ENCODE measurements at places on chromosomes 12 and 14. TPM values are rescaled to one million over a fixed set of nuclear protein-coding genes. Genes with fewer than 3 reads are reported as not detected.
A peak's percentile ranks its signal among the peaks of the same experiment; 100 is the strongest.

- H3K27ac ChIP-seq, result no peak overlapping the region
- H3K36me3 ChIP-seq, result no peaks in the 10 kb centered on the region
- no peak for DNase-seq
These were observed 31.8 kb downstream of the SLC35F4 start for GRCh38 chr14:57834001-57834598.

DNA sequence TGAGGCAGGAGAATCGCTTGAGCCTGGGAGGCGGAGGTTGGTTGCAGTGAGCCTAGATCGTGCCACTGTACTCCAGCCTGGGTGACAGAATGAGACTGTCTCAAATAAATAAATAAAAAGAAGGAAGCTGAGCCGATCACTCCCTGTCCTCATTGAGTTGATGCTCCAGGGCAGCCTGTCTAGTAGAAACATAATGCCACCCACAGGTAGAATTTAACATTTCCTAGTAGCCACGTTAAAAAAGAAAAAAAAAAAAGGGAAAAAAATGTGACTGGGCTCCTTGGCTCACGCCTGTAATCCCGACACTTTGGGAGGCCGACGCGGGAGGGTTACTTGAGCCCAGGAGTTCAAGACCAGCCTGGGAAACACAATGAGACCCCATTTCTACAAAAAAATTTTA is 135.7 kb downstream of the SCARB1 start:
- peak overlapping the region; percentile 80 for H3K27ac ChIP-seq
- no peaks in the 10 kb centered on the region for H3K36me3 ChIP-seq
- no peak overlapping the region for H3K4me3 ChIP-seq
- no peaks in the 10 kb centered on the region for H3K4me1 ChIP-seq
- H3K27me3 ChIP-seq, result no peaks in the 10 kb centered on the region

DNA sequence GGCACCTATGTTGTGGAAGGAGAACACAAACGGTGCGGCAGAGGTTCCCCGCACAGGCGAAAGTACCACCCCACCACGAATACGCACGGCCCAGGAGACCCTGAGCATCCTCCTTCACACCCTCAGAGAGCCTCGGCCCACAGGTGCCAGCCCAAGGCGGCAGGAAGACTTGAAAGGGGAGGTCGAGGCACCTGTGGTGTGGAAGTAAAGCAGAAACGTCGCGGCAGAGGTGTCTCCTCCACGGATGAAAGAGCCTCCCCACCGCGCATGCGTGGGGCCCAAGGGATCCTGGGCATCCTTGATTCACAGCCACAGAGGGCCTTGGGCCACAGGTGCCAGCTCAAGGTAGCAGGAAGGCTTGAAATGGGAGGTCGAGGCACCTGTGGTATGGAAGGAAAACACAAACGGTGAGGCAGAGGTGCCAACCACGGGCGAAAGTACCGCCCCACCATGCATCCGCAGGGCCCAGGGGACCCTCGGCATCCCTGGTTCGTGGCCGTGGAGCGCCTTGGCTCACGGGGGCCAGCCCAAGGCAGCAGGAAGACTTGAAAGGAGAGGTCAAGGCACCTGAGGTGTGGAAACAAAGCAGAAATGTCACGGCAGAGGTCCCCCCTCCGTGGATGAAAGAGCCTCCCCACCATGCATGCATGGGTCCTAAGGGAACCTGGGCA is 380.1 kb downstream of the ALG10 start:
- H3K36me3 ChIP-seq, result no peaks in the 10 kb centered on the region
- H3K27me3 ChIP-seq, result no peaks in the 10 kb centered on the region
- no peak overlapping the region for H3K27ac ChIP-seq

- peak overlapping the region; percentile 33 for H3K27ac ChIP-seq
- DNase-seq, result no peak
- no peaks in the 10 kb centered on the region for H3K36me3 ChIP-seq
- no peaks in the 10 kb centered on the region for H3K4me1 ChIP-seq
These were observed 627 bp downstream of the CPM start for GRCh38 chr12:68932128-68932960.

DNA sequence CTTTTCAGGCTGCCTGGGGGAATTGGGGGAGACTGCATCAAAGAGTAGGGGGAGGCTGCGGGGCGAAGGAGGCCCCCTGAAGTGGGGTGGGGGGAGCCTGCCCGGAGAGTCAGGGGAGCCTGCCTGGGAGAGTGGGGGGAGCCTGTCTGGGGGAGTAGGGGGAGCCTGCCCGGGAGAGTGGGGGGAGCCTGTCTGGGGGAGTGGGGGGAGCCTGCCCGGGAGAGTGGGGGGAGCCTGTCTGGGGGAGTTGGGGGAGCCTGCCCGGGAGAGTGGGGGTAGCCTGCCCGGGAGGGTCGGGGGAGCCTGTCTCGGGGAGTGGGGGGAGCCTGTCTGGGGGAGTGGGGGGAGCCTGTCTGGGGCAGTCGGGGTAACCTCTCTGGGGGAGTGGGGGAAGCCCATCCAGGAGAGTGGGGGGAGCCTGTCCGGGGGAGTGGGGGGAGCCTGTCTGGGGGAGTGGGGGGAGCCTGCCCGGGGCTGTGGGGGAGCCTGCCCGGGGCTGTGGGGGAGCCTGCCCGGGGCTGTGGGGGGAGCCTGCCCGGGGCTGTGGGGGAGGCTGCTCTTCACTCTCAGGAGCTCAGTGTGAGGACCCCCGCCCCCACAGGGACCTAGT is 6.5 kb upstream of the DEGS2 start:
- H3K4me3 ChIP-seq, result peak overlapping the region; percentile 43
- DNase-seq, result no peak
- no peaks in the 10 kb centered on the region for H3K36me3 ChIP-seq
- H3K27ac ChIP-seq, result no peak overlapping the region
- H3K4me1 ChIP-seq, result no peaks in the 10 kb centered on the region

GRCh38 chr14:22163051-22163450 is 426.0 kb downstream of the DAD1 start:
- no peak overlapping the region for H3K27ac ChIP-seq
- no peak for DNase-seq
- H3K36me3 ChIP-seq, result no peaks in the 10 kb centered on the region
- H3K4me1 ChIP-seq, result no peaks in the 10 kb centered on the region
- H3K27me3 ChIP-seq, result no peaks in the 10 kb centered on the region
- H3K4me3 ChIP-seq, result no peak overlapping the region

DNA sequence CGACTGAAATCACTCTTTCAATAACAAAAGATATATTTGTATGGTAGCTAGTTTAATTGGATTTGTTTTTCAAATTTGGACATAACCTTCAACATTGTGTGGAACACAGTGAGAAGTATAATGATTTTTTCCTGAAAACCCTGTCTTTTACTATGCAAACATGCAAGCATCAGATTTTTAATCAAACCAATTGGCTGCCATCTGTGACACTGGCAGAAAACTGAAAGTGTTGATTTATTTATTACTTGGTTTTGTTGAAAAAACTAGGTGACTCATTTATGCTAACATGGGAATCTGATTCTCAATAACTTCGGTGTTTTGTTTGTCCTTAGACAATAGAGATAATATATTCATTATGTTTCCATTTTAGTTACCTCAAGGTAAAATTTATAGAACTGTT is 82.0 kb downstream of the NTS start:
- H3K27me3 ChIP-seq, result no peaks in the 10 kb centered on the region
- H3K4me3 ChIP-seq, result no peak overlapping the region
- no peaks in the 10 kb centered on the region for H3K36me3 ChIP-seq
- no peaks in the 10 kb centered on the region for H3K4me1 ChIP-seq

DNA sequence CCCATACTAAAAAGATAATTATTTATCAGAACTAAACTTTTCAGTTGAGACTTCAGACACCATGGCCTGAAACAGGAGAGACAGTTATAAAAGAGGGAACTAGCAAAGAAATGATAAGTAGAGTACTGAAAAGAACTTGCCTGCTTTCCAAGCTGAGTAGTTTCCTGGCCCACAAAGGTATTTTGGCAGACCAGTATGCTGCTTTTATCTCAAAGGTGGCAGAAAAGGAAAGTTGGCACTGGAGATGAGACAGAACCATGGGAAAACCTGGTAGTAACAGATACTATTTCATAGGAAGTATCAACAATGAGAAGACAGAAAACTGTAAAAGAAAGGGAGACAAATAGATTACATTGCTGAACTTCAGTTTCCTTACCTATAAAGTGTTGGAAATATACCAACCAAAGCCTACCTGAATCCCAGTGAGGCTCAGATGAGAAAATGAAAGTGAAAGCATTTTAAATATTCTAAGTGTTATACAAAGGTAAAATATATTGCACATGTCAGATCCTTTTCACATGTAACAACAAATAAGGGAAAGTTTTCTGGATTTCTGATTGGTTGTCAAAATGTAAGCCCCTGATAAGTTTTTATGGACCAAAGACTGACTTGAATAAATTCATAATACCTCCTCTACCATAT is 155.3 kb upstream of the FSCB start:
- H3K4me1 ChIP-seq, result no peaks in the 10 kb centered on the region
- no peak for DNase-seq
- no peaks in the 10 kb centered on the region for H3K36me3 ChIP-seq
- no peak overlapping the region for H3K4me3 ChIP-seq

- H3K27me3 ChIP-seq, result no peaks in the 10 kb centered on the region
- H3K4me3 ChIP-seq, result no peak overlapping the region
- DNase-seq, result peak; percentile 48
- H3K36me3 ChIP-seq, result no peaks in the 10 kb centered on the region
- peaks cover 6% of the 10 kb centered on the region for H3K4me1 ChIP-seq
- no peak overlapping the region for H3K27ac ChIP-seq
These were observed 6.3 kb upstream of the RIN3 start for GRCh38 chr14:92507174-92507768.

DNA sequence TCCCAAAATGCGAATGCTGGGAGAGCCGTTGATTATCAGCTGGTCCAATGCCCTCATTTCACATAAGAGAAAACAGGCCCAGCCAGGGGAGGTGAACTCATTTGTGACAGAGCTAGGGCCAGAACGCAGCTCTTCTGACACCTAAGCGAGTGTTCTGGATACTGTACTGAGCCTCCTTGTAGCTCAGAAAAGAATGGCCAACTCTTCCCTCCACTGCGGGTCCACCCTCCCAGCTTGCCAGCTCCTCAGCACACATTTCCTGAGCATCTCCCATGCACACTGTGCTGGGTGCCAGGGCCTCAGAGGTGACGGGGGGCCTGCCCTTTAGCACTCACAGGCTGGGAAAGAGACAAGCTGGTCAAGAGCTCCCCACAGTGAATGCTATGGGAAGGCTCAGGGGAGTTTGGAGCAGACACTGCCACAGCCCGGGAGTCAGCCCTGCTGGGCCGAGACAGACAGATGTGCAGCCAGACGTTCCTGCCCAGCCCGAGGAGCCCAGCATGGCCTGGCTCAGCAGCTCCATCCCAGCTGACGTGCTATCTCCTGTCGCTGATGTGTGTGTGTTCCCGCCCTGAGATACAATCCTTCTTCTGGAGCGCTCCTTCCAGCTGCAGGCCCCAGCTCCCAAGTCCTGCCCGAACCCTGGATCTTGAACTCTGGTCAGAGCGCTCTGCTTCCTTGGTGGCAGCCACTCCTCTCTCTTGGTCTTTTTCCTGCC is 3.5 kb downstream of the CMTM5 start:
- no peaks in the 10 kb centered on the region for H3K4me1 ChIP-seq
- no peaks in the 10 kb centered on the region for H3K36me3 ChIP-seq
- DNase-seq, result no peak
- H3K27me3 ChIP-seq, result no peaks in the 10 kb centered on the region
- no peak overlapping the region for H3K4me3 ChIP-seq

- no peaks in the 10 kb centered on the region for H3K27me3 ChIP-seq
- H3K27ac ChIP-seq, result no peak overlapping the region
- no peak for DNase-seq
- H3K36me3 ChIP-seq, result no peaks in the 10 kb centered on the region
- no peak overlapping the region for H3K4me3 ChIP-seq
These were observed 26.6 kb downstream of the NINJ2 start for GRCh38 chr12:636632-637031.

GPRC5A gene
- total RNA-seq, result 21.6 TPM

SLCO1B1 gene
- not detected for total RNA-seq

GLI1 gene
- 0.66 TPM for total RNA-seq

OS9 gene
- 184 TPM for total RNA-seq

RNU4-1 gene
- total RNA-seq, result under 0.01 TPM

SIX1 gene
- total RNA-seq, result 5.0 TPM
